ENCODE measurements at places on chromosomes 2 and 18.

GRCh38 chr2:130351711-130352110, 4.1 kb upstream of the PTPN18 start:
- no peak for DNase-seq

DNA sequence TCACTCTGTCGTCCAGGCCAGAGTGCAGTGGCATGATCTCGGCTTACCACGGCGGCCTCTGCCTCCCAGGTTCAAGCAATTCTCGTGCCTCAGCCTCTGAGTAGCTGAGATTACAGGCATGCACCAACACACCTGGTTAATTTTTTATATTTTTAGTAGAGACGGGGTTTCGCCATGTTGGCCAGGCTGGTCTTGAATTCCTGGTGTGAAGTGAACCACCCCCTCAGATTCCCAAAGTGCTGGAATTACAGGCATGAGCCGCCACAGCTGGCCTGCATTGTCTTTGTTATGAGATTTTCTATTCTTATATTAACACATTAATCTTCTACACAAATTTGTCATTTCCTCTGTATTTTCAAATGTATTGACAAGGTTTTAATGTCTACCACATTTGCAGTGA, 75.2 kb downstream of the SEPTIN10 start:
- DNase-seq = no peak

- DNase-seq = no peak
Observed at GRCh38 chr18:54129448-54130067, 94.9 kb downstream of the MBD2 start.

DNA sequence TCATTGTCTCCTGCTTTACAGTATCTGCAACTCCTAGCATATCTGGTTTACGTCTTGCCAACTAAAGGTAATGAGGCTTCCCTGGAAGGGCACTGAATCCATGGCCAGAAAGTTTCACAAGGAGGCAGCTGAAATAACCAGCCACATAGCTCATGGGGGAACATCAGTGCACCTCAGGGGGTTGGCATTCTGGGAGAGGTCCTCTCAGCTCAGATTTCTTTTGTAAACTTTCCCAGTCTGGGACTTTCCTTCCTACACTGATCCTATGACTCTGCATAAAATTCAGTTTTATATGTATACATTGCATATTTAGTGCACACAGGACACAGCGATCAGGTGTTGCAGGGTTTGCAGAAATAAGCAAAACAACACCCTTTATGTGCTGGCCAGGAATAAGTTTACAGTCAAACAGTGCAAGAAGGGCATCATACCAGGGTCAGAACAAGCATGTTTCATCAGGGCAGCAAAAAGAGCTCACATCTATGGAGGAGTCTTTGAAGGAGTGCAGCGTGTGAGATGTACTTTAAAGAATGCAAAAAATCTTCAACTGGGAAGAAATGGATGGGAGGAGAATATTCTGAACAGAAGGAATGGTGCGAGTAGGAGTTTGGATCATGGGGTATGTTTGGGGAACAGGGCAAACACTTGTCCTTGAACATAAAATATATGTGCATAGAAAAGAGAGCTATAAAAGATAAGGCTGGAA, 240.6 kb upstream of the RAB12 start:
- DNase-seq = no peak

DNA sequence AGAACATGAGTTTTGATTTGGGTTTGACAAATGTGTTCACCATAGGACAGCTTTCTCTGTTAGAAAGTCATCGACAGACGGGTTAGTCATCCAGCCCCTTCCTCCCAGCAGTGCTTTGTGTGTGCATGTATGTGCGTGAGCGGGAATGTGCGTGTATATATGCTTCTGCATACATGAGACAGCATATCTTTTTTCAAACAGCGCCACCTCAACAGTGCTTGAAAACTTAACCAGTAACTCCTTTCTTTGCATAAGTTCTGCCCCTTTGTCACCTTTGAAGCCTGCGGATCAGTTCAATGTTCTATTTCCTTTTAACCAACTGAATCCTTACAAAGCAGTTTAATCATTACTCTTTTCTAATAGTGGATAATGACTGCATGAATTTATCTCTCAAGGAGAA, 351.4 kb downstream of the LPIN1 start:
- no peak for DNase-seq

GRCh38 chr2:27954771-27955383, 64.3 kb downstream of the BABAM2 start:
- no peak for DNase-seq

DNA sequence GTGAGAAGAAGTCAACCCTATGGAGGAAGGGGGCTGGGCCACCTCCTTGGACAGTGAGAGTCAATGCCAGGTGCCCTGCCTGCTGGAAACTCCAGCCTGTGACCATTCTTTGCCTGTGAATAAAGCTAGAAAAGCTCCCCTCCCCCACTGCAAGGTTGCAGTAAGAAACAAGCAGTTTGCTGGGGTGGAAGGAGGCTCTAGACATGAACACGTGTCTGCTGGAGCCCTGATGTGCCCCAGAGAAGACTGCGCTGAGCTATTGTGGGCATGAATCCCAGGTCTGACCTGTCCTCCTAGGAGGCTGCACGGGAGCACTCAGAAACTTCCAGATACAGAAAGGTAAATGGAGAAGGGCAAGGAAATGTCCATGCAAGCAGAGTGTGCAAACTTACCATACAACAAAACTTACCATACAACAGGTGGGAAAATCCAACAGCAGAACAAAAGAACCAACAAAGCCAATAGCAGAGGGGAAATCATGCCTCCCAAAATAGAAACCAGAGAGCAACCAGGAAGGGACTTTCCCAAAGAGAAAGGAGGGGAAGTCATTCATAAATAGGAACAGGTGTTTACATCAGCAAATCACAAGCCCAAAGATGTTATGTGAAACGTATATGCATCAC, 278.7 kb downstream of the BCL2 start:
- DNase-seq = no peak

DNA sequence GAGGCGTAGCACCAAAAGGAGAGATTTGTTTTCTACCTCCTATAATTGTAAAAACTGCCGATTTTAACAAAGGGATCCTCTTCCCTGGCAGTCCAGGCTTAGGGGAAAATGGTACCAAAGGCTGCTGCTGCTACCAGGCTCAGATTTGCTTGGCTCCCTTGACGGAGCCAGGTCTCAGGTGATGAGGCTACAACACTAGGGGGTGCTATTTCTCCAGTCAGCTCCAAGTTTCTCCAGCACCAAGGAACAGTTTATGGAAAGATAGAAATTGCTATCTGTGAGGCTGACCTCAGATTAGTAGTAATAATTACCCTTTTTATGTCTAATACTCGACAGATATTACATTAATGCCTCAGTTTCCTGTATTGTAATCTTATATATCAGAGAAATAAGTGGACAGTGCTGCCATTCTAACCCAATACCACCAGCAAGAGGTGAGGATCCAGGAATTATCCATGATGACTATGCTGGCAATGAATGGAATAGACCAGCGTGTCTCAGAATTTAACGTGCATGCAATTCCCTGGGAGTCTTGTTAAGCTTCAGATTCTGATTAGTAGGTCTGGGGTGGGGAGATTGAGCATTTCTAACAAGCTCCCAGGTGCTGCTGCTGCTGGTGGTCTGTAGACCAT, 111.3 kb downstream of the ESCO1 start:
- peak; percentile 67 for DNase-seq

DNA sequence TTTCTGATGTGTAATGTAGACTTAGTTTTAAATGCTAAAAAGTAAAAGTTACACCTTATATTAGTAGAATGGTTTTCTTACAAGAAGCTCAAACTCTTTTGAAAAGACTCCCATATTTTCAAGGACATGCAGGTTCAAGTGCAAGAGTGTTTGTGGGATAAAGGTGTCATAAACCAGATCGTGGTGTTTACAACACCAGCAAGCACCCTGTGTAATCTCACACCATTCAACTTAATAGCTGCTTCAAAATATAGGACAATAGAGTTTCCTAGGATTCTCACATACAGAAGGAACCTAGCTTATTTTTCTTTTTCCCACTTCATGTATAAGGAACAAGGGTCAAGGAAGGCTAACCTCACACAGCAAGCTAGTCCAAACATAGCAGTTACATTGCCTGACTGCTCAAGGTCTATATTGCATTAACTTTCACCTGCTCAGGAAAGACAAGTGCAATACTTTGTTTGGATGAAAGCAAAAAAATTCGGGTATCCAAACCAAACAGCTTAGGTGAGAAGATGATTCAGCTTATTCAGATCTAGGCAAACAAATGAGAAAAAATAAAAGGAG, 172.3 kb downstream of the IKZF2 start:
- no peak for DNase-seq

DNA sequence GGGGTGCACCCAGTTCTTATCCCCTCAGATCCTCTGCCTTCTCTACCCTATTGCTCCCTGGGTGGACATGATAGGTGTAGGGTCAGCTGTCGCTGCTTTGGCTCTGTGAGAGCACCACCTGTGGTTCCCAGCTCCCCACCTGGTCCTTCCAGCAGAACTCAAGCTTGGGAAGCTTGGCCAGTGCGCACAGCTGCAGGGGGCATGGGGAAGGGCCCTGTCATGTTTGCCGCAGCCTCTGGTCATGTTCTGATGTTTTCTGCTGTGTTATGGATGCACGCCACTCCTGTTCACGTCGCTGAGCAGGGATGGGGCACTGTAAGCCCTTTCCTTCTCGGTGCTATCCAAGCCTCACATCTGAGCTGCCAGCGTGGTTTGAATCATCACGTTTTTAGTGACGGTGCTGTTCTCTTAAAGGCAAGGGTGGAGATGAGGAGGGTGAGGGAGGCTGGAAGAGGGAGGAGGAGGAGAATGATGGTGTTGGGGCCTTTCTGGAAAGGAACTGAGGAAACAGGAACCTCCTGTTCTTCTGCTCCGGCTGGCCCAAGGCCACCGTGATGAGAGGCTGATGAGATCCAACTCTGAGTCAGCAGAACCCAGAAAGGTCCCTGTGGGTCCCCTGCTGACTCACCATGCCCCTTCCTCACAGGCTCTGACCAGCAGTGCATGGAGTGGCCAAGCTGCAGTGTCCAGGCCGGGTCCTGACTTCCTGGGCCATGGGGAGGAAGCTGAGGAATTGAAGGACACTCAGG, 78.0 kb downstream of the LIPG start:
- no peak for DNase-seq

- DNase-seq = no peak
Observed at GRCh38 chr2:213627835-213628460, 343.7 kb downstream of the SPAG16 start.

DNA sequence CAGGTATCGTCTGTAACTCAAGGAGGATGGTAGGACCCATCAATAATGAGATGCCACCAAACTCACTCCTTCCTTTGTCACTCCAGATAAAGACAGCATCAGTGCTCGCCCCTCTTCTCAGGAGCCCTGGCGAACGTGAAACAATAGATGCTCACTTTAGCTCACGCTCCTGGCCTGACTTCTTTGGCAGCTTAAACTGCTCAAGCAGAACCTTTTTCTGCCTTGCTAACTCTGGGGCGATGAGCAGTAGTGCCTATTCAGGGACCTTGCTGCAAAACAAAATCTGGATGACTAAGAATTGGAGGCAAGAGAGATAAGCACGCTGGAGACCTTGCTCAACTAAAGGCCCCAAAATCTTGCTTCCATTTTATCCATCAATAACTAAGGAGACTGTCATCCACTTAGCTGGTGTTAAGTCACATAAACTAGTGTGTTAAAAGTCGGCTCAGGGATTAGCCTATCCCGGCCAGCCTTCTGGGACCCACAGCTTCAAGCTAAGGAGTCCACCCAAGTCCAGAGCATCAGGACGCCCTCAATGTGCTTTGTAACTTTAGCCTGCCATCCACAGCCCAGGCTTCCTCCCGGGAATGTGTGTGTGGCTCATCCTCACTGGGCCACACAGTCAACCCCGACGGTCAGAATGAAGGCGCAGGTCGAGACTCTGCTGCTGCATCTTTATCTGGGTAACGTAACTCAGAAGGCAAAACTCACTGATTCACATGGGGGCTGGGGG, 38.9 kb downstream of the ZNF516 start:
- no peak for DNase-seq

GRCh38 chr18:39795350-39795749, 2159.7 kb upstream of the PIK3C3 start:
- DNase-seq = peak; percentile 40

DNA sequence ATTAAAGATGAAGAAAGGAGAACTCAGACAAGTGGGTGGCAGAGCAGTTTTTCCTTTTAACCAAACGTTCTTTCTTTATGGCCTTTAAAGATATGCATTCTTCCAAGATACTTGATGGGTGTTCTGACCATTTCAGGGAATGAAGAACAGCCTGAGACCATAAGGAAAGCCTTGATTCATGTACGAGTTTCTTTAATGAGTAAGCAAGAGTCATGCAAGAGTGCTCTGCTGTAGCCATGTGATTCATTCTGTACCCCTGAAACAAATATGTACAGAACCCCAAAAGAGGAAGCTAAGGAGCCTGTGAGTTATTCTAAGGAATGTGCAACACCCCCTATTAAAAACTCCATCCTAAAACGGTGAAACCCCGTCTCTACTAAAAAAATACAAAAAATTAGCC, 372.8 kb downstream of the MTX2 start:
- no peak for DNase-seq

GRCh38 chr2:2044269-2045057, 286.6 kb downstream of the MYT1L start:
- no peak for DNase-seq

GRCh38 chr2:30448866-30449265, 1.8 kb downstream of the LCLAT1 start:
- peak; percentile 84 for DNase-seq

- no peak for DNase-seq
Observed at GRCh38 chr2:154689158-154689557, 9.3 kb upstream of the KCNJ3 start.

DNA sequence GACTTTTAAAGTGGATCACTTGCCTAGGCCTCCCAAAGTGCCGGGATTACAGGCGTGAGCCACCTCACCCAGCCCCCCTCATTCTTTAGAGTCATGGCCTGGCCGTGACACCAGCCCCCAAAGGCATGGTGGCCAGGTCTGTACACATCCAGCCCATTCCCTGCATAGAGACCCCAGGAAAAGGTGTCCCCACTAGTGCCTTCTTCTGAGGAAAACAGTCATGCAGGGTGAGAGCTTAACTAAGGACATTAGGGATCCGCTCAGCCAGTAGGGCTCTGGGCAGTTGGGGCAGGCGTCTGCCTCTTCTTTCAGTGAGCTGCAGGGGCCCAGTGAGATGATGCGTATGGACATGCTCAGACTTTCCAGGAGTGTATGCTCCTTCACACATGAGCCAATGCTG, 5.7 kb upstream of the AMER3 start:
- no peak for DNase-seq

DNA sequence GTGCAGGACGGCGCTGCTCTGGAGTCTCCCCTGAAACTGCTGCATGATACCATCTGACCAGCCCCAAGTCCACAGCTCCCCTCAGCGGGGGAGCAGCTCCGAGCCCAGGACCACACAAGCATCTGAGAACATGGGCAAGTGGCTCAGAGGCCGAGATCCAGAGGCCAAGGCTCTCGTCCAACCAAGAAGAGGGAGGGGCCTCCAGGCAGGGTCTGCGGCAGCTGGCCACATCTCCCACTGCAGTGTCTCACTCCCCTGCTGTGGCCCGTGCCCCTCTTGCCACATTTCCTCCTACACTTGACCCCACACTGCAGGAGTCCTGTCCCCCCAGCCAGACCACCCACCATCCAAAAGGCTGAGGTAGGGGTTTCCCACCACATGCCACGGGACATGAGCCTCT, 50.2 kb downstream of the TFCP2L1 start:
- no peak for DNase-seq
